Activated naive CD4-positive, alpha-beta T cell treated with anti-CD3 and anti-CD28 coated beads, Interleukin-2, amount 50 U/mL, for 16 hours (primary cell): ENCODE measurements at places on chromosomes 5 and 9.

- no peak for DNase-seq
These were observed 31.9 kb upstream of the STING1 start for GRCh38 chr5:139514486-139514856.

GRCh38 chr5:160699301-160699700 is 152.7 kb downstream of the ATP10B start:
- DNase-seq: no peak

- DNase-seq: no peak
These were observed 111.1 kb downstream of the WNK2 start for GRCh38 chr9:93295031-93295430.

DNA sequence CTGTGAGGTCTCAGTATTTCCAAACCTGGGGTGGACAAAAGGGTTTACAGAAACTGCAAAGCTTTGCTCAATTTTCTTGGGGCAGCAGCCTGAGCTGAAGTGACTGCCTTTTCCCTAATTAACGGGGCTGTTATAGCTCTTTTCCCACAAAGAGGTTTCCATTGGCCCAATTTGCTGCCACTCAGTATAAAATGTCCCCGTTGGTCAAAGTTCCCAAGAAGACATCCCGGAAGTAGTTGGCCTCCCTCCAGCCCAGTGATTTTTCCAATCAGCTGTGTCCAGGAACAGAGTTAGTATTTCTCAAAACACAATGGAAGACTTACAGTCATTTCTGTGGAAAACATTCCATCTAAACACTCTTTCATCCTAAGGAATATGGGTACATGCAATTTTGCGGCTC is 643.6 kb downstream of the ACTL7B start:
- DNase-seq: no peak

GRCh38 chr9:80875947-80876346 is 813.4 kb downstream of the TLE1 start:
- no peak for DNase-seq

GRCh38 chr5:169395136-169395535 is 94.2 kb upstream of the SLIT3 start:
- DNase-seq: no peak

- no peak for DNase-seq
These were observed 840 bp upstream of the PLCXD3 start for GRCh38 chr5:41511241-41511640.

GRCh38 chr9:121222524-121223171 is 21.0 kb upstream of the RAB14 start:
- DNase-seq: no peak

GRCh38 chr9:80204054-80204453 is 632.3 kb downstream of the TLE4 start:
- no peak for DNase-seq

GRCh38 chr5:10695055-10695649 is 65.9 kb downstream of the DAP start:
- DNase-seq: no peak

GRCh38 chr5:28012538-28012937 is 974.2 kb upstream of the CDH9 start:
- no peak for DNase-seq

- peak; percentile 44 for DNase-seq
These were observed 24.0 kb upstream of the TCF7 start for GRCh38 chr5:134090522-134090921.

DNA sequence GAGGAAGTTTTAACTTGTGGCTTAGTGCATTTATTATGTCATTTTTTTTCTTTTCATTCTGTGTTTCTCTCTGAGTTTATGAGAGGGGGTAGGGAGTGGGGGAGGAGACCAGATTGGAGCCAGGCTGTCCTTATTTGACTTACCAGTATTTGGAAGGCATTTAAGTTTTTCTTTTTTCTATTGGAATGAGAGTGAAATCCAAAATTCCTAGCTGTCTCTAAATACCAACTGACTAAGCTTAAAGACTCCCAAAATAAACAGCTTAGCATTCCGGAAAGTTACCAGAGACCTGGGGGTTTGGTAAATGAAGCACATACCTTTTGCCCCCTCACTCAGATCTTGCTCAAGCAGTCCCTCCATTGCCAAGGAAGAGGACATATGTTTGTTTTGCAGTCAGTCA is 581.9 kb upstream of the BRINP1 start:
- no peak for DNase-seq

- no peak for DNase-seq
These were observed 234.8 kb downstream of the PIK3R1 start for GRCh38 chr5:68450245-68450852.

GRCh38 chr9:133355881-133356357 is 368 bp downstream of the SURF1 start:
- DNase-seq: no peak

DNA sequence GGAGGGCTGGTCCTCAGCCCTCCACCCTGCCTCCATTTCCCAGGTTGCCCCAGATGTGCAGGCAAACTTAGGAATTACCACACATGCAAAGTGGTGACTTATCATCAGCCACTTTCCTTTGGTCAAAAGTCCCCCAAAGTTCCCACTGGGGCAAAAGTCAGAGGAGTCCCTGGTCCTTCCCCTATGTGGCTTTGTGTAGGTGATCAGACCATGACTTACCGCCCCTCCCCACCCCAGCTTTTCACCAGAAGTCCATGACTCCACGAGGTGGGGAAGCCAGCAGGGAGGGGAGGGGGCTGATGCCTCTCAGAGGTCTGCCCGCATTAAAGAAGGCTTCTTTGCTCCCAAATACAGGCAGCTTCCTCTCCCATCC is 5.8 kb downstream of the TRAF1 start:
- no peak for DNase-seq

- no peak for DNase-seq
These were observed 79.8 kb upstream of the PAPPA start for GRCh38 chr9:116073826-116074225.

- DNase-seq: no peak
These were observed 48.1 kb downstream of the FNBP1 start for GRCh38 chr9:129994882-129995281.

DNA sequence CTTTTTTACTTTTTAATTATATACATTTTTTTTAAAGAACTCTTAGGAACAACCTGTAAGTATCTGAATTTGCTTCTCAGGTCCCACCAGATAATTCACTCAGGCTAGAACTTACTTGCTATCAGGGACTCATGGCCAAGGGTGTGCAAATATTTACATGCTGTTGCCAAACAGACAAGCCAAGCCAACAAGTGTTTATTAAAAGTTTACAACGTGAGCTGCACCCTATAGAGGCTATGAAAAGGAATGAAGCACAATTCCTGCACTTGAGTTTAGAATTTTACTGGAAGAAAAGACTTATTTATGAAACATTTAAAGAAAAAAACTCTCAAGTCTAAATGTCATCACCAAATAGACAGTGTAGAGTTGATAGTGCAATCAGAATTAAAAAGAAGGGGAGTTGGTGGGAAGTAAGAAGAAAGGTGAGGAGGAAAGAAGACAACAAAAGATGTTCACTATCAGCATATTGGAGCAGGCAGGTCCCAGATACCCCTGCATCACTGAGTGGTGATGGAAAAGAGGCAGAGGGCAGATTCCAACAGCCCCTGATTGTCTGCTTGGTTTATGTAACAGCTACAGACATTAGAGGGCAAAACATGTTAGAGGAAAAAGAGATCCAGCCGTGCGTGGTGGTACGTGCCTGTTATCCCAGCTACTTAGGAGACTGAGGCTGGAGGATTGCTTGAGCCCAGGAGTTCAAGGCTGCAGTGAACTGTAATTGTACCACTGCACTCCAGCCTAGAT is 32.8 kb downstream of the SH3RF2 start:
- DNase-seq: no peak

DNA sequence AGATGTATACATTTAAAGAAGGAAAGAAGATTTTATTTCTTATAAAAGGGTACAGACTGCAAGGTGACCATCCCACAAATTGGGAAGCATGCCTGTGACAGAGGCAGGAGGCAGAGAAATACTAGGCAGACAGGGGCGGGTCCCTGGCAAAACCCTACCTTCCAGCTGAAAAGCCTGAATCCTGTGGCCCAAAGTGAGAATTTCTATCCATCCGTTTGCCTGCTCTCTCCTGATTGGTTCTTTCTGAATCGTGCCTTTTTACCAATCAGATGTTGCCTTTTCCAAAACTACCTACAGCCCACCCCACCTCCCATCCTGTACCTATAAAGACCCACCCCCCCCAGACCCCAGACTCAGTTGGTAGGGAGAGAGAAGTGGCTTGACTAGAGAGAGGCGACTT is 3.4 kb upstream of the SH3GLB2 start:
- no peak for DNase-seq

- no peak for DNase-seq
These were observed 157.4 kb downstream of the NR3C1 start for GRCh38 chr5:143245929-143246561.

DNA sequence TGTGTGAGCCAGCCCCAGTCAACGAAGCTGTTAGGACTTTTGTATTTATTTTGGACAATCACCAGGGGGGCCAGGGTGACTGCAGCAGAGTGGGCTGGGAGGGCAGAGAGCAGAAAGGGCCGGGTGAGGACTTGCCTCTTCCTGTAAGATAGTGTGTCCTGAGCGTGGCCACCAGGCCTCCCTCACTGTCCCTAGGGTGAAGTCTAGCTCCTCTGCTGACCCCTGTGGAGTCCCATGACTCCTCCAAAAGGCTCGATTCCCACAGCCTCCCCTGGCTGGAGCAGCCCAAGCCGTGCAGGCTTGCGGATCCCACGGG is 147.8 kb downstream of the RXRA start:
- no peak for DNase-seq

DNA sequence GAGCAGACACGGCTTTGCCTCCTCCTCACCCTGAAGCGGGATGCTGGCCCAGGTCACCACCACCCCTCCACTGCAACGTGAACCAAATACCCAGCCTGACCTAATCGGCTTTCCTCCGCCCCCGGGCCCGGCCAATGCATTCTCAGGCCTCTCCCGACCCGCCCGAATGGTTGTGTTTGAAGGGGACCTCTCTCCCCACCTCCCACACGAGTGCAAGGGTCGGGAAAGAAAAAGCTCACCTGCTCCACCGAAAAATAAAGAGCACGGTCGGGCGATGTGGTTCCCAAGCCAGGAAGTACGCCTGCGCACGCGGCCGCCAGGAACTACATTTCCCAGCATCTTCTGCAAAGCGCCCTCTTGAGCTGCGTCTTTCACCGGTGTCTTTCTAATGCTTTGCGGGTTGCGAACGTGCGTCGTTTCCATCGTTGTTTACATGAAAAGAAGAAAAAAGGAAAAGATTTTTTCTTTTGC is at the start of gene ZNF883:
ZNF883 (minus strand) TSS at position 282 of the 471 bp plus-strand sequence.
- DNase-seq: peak; percentile 37

DNA sequence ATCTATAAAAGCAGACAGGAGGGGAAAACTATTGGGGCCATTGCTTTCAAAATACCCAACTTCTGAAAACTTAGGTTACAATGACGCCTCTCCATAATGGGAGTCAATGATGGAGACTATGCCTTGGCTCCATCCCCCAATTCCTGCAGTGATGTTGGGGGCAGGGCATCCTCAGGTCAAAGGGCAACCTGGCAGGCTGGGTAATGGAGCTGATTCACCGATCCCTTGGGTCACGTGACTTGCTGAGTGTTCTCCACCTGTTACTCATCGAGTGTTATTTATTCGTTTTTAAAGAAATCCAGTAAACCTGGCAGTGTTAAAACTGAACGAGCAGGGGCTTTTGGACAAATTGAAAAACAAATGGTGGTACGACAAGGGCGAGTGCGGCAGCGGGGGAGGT is 244.4 kb downstream of the FAM114A2 start:
- DNase-seq: no peak

GRCh38 chr5:172104021-172104420 is 84.0 kb downstream of the STK10 start:
- no peak for DNase-seq

GRCh38 chr9:76424491-76424890 is 30.3 kb upstream of the RFK start:
- DNase-seq: no peak

GRCh38 chr9:76020652-76021051 is 130.2 kb downstream of the PCSK5 start:
- DNase-seq: no peak

DNA sequence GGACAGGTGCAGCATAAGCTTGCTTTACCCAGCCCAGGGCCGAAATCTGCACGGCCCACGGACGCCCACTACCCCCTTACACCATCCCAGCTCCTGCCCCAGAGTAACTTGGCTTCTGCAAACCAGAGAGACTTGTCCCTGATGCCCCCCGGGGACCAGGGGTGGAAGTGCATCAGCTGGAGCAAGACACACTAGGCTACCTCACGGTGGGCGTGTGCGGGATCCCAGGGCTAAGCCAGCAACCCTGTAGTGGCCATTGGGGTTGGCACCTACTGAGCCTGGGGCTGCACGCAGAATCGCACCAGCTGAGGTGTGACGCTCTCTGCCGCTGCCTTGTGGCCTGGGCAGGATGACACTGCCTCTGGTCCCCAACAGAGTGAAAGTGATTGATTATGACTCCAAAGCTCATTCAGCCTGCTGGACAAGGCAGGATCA is 6.1 kb upstream of the ZNF79 start:
- peak; percentile 58 for DNase-seq

DNA sequence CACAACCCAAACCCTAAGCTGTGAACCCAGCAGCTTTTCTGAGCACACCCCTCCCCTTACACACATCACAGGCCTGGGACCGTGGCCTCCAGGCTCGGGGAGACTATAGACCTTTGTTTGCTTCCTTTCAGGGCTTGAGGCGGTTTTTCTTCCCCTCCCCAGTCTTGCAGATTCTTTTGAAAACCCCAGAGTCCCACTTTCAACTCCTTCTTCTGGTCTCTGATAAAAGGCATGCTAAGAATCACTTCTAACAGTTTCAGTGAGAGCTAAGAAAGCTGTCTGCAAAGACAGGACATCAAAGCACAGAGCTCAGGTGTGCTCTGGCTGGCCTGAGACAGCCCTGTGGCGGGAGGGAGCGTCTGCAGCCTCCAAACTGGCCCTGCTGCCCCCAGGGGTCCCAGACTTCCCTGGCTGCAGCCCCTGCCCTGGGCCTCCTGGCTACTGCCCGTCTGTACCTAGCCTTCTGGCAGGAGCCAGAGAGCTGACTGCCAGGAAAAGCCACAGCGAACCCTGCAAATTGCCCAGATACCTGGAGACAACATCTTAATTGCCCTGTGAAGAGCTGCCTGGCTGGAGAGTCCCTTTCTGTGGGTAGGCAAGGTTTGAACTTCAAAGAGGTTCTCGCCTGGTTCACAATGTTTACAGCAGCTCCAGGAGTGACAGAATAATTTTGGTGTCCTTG is 138.9 kb downstream of the GADD45G start:
- peak; percentile 32 for DNase-seq

DNA sequence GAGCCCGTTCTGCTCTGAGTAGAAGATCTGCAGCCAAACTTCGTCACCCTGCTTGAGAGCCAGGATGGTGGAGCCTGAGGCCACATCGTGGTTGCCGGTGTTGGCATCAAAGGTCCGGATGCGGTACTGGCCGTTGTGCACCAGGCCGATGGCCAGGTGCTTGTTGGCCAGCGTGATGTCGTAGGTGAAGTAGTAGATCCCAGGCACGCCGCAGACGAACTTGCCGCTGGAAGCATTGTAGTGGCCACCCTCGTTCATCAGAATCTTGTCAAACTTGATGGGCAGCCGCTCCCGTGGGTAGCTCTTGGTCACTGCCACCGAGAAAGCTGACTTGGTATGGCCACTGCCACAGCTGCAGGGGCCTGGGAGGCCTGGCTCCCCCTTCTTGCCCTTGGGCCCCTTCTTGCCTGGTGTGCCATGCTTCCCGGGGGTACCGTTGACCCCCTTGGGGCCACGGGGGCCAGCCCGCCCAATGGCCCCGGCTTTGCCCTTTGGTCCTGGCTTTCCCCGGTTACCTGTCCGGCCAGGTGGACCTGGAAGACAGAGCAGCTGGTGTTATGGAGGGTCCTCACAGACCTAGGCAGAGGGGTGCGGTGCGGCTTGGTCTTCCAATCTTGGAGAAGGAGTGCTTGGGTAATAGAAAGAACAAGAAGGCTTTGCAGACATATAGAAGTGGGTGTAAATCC is 21.0 kb downstream of the C1QTNF2 start:
- no peak for DNase-seq
